T-helper 9 cell (primary cell): ENCODE measurements at places on chromosomes 1 and 21.

DNA sequence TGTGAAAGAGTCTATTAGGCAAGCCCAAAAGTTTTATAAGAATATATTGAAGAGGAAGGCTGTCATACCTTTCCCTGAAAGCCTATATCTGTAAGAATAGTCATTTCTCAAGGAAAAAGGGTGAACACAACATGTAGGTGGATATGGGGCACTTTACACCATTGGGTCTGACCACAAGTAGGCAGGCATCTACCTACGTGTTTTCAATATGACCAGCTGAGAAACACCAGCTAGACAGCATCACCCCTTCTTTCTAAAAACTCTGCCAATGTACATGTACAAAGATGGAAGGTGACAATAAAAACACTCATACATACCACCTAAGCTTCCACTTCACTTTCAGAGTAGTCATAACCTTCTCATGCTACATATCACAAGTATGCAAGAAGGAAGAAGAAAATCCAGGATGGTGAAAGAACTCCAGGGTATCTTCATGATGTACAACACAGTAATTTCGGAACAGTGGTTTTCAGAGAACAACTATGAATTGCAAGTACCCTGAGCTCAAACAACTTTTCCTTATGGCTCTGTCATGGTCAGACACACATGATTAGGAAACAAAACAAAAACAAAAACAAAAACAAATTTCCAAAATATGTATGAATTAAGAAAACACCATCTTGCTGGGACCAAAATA, 98.5 kb upstream of the ADGRL2 start:
- DNase-seq, result no peak

DNA sequence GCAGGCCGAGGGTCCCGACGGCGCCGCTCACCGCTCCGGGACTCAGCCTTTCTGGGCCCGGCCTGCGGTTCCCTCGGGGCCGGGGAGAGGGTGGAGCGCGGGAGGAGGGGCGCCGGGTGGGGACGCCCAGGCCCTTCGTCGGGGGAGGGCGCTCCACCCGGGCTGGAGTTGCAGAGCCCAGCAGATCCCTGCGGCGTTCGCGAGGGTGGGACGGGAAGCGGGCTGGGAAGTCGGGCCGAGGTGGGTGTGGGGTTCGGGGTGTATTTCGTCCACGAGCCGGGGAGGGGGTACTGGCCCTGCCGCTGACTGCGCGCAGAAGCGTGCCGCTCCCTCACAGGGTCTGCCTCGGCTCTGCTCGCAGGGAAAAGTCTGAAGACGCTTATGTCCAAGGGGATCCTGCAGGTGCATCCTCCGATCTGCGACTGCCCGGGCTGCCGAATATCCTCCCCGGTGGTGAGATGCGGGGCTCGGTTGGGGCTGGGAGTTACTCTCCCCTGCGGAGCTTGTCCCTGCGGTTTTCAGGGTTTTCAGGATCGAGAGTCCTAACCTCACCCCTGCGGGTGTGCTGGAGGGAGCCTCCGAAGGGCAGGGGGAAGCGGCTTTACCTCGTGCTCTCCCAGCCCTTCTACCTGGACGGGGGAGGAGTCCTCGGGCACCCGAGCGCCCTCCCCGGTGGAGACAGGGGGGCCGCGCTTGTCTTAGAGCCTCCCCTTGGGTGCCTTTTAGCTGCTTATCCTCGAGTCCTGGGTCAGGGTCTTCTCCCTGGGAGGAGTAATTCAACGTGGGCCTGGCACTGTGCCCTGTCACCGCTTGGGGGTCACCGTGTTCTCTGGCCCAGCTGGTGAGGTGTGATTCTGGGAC, 2.1 kb downstream of the SAMD11 start:
- no peak for DNase-seq

DNA sequence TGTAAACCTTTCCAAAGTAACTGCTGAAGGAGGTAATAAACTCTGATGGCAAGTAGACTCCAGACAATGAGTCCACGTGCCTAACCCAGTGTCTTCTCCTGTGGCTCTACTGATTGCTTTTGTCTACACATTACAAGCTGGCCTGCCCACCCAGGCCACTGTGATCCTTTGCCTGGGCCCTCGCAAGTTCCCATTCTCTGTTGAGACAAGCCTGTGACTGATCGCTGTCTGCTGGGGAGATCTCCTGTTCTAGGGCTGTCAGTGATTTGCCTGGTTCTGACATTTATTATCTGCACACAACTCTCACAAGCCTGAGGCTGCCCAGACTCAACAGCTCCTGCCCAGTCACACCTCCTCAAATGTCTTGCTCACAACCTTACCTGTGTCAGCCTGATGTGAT, 81.4 kb downstream of the CYYR1 start:
- DNase-seq, result no peak

- DNase-seq, result no peak
Measured at GRCh38 chr1:12064073-12064969, 1.2 kb downstream of the TNFRSF8 start.

DNA sequence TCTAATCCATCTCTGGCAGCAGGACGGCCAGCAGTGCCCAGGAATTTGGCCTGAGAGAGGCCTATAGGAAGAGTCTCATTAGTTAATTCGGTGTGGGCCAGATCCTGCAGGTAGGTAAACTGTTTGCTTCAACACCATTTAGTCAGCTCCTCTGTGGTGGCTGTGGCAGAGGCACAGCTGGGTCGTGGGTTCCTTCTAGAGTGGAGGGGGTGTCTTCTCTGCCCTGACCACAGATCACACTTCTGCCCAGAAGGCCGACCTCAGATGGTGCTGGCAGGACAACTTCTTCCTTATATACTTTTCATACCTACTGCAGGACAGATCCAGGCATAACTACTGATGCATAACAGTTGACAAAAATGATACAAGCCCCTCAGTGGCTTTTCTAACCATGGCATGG, 281.4 kb downstream of the RPS6KC1 start:
- no peak for DNase-seq
